AG09309 (cell line): ENCODE measurements at places on chromosomes 5 and 9.

GRCh38 chr5:16661713-16662112 lies 44.9 kb upstream of the RETREG1 start:
- no peak for DNase-seq

DNA sequence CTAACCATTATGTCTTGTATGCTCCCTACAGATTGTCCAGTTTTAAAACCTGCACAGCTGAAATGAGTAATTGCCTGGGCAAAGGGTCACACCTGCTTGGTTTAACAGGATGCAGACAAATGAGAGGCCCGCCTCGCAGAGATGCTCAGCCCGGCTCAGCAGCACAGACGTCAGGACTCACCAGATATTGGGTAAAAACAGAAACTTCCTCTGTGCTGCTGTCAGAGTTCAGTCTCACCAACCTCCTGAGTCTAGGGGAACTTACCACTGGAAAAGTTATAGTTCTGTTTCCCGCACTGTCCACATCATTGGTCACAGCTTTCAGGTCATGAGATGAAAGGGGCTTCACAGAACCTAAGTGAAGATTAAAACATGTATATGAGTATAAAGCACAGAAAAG lies 152.5 kb downstream of the ESM1 start:
- DNase-seq: no peak

GRCh38 chr5:180067986-180068385 lies 3.6 kb downstream of the RNF130 start:
- DNase-seq: no peak

DNA sequence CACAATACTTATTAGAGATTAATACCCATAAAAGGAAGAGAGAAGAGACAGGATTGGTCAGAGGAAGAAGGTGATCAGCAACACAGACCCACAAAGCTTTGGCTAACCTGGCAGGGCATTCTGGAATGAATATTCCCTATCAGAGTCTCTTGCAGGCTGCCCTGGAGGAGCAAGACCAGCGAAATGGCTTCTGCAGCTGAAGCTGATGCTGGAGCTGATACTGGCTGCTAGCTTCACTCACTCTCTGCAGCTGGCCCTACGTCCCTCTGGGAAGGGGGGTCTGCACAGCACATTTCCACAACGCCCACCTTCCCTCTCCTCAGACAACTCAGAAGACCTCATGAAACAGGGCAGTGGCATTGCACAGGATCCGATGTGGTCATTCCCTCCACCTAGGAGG lies 169.9 kb upstream of the EFNA5 start:
- no peak for DNase-seq

DNA sequence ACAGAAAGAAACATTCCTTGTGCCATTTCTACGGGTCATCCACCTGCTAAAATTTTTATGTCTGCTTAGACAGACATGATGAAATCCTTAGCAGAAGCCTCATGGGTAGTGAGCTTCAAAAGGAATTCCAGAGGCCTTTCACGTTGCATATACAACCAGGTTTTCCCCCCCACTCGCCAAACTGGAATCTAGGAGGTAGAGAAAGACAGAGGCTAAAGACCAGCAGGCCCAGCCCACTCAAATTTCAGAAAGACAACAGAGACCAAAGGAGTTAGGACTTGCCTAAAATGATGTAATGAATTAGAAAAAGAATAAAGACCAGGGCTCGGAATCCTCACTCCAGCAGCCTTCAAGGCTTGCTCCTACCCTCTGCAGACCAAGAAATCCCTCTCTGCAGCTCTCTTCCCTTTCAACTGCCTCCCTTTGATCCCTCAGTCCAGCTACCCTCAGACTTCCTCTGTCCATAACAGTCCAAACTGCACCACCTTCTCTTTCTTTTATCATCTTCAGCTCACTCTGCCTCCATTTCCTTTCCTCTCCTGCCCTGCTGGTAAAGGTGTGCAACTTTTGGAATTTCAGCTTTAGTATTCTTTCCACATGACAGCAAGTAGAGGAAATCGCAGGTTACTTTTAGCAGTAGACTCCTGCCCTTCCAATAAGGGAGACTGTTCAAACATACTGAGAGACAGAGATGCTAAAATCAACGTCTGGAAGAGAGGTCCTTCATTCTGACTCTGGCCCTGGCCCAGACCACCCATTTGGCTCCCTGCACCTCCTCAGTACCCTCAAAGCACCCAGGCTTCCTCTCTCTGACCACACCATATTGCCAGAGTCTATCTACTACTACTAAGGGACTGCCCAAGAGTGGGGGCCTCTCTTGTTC lies 8.9 kb downstream of the B4GALT1 start:
- DNase-seq: no peak

- DNase-seq: no peak
Observed at GRCh38 chr5:122295138-122295537, 16.9 kb upstream of the SNCAIP start.

- no peak for DNase-seq
Observed at GRCh38 chr9:131762356-131762932, 22.6 kb upstream of the RAPGEF1 start.

DNA sequence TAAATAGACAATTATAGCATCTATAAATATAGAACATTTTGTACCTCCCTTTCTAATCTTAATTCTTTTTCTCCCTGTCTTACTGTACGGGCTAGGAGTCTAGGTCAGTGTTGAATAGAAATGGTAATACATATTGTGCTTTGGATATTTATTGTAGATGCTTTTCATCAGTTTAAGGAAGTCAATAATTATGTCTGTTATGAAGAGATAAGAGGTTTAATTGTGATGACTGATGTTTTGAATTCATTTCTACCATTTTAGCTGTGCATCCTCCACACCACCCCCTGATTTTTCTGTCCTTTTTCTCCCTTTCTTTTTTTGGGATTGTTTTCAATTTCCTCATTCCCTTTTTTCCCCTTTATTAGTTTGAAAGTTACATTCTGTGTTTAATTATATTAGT lies 95.8 kb downstream of the DOCK2 start:
- no peak for DNase-seq

DNA sequence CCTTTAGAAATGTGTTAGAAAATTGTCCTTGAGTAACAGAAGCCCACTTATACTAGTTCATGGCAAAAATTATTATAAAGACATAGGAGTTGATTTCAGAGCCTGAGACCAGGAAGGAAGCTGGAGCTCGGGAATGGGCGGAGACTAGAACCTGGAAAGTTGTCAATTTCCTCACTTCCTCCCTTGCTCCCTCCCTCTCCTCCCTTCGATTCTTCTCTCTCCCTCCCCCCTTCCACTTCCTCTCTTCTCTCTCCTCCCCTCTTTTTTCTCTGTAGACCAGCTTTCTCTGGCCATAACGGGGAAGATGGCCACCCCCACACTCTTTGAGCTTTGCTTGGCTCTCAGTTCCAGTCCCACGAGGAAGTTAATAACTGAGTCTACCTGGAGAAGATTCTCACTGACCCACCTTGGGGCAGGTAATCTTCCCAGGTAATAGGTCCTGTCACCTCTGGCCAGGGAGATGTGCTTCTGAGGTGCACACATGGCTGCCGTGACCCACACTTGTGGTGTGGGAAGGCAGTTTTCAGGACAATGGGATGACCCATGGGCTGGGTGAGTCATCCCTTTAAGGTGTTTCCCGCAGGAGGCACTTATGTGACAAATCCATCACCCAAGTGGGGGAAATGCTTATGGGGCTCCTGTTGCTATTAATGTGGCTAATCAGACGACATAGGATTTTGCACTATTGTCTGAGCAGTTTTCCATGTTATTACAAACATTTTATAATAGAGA lies 78.7 kb downstream of the HSPA4 start:
- no peak for DNase-seq

DNA sequence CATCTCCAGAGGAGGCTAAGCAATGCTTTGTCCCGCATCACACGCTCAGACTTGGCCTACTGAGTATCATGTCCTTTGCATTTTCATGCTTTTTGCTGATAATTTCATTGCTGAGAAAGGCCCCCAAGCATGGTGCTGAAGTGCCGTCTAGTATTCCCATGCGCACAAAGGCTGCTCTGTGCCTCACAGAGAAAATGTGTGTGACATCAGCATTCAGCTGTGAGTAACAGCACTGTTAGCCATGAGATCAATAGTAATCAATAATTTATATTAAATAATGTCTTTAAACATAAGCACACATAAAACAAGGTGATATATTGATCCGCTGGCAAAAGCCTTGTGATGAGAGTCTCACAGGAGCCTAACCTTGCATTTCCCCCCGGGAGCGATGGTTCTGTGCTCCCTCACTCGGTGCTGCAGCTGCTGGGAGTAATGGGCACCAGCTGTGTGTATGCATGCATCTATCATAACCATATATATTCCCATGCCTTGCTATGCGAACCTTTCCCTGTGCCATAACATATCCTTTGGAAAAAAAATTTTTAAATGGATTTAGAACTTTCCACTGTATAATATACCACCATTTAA lies 50.4 kb upstream of the RNF130 start:
- DNase-seq: no peak

DNA sequence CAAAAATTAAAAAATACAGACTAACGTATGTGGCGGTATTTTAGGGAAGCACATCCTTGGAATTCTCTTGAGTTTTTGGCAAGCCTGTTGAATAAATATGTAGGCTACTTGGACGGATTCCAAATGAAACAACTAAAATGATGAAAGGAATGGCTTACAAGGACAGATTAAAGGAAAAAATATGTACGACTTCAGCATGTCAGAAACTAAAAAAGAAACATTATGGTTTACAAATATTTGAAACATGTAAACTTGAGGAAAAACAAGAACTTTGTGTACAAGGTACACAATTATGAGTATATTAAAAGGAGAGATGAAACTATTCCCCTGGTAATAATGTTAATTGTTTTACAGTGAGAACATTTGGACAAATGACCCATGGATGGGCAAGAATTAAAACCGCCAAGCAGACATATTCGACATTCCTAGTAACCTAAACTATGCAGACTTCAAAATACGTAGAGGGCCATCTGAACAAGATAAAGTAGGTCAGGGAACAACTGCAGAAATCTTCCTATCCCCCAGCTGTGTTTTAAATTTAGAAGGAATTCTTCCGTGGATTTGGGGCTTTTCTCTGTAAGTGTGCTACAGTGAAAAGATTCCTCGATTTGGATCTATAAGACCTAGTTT lies 12.5 kb downstream of the EDIL3 start:
- peak; percentile 25 for DNase-seq

GRCh38 chr9:8208465-8208864 lies 408.9 kb upstream of the DMAC1 start:
- DNase-seq: no peak

DNA sequence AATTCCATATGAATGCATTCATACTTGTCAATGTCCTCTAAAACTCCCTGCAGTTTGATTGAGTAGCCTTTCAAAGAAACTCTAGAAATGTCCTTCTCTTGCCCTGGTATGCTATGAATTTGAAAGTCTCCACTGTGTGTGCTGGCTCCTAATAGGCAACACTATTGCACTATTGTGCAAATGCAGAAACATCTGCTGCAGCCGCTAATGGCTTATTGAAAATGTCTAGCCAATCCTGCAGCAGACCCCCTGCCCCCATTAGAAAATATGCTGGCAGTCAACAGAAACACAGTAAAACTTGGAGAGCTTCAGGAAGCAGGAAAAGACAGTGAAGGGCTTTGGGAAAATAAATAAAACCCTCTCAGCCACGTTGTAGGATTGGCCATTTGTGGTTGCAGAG lies 87.3 kb upstream of the GRAMD2B start:
- peak; percentile 11 for DNase-seq

- DNase-seq: no peak
Observed at GRCh38 chr5:135326296-135327254, 72.5 kb downstream of the MACROH2A1 start.

DNA sequence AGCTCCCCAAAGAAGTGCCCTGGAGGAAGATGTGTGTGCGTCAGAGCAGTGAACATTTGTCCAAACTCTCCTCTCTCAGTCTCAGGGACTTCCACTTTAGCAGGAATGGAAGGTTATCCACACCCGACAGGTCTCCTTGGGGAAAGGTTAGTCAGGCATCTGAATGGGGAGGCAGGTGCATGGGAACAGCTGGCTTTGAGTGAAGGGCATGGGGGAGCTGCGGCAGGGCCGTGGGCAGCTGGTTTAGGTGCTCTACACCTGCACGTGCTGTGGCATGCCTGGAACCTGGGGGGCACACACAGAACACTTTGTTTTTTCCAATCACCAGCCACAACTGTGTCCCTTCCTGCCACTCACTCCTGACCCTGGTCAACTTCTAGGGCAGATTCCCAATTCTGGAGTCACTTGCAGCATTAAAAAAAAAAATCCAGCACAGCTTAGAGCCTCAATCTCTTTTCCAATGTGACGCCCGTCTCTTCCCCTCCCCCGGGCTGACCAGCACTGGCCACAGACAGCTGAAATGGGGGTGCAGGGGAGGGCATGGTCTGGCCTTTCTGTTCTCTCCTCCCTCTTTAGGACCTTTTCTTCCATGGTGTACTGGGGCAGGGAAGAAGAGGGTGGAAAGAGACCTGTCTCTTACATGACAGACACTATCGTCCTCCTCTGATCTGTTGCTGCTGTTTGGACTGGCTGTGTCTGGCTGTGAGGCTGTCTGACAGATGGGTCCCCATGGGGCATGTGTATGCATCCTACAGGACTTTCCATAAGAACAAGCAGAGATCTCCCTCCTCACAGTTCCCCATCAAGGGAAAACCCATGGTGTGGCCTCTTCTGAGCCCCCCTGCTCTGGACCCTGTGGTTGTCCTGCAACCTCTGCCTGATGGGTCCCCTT lies 9.5 kb upstream of the IL3 start:
- no peak for DNase-seq

DNA sequence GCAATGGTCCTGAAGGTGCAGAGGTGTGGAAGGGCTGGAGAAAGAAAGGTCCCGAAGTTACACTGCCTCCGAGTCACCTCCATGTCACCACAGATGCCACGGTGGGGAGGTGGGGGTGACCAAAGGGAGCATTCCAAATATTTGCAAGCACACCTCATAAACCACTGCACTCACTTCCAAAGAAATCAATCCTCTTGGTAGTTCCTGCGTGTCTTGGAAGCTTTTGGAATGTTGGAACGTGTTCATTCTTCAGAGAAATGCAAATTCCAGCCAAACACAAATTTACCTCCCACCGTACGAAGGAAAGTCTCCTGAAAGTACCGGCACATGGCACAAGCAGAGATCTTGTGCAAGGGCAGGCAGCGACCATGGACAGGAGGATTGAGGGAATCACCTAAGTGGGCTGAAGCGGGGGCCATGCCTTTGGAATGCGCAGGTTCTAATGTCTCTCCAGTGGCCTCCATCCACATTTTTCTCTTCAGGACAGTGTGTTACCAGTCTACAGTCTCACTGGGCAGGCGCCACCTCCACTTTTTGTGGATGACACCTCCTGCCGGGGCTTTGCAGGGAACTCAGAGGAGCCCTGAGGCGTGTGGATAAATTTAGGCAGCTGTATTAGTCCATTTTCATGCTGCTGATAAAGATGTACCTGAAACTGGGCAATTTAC lies 54.0 kb downstream of the NSUN2 start:
- no peak for DNase-seq

DNA sequence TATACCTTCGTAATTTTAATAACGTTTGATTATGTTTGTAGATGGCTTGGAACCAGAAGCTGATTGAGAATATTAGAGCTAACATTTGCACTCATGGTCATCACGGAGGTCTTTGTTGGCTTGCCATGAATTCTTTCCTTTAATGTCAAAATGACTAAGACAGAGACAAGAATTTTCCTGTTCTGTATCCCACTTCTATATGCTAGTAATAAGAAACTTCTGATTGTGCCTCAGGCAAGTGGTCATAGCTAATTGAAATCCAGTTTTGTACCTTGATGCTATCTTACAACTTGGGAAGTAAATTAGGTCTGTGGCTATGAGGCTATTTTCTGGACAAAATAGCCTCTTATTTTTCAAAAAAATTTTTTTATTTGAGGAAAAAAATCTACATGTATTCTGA lies 167.6 kb downstream of the RANBP17 start:
- no peak for DNase-seq

- no peak for DNase-seq
Observed at GRCh38 chr9:123584202-123585176, 228.5 kb downstream of the CRB2 start.

GRCh38 chr5:98321361-98321760 lies 452.1 kb upstream of the RGMB start:
- DNase-seq: no peak
